ENCODE measurements at places on chromosomes 11 and 22. TPM values are rescaled to one million over a fixed set of nuclear protein-coding genes. Genes with fewer than 3 reads are reported as not detected.

DEUP1 gene
- 0.27 TPM for polyA plus RNA-seq

LMO2 gene
- polyA plus RNA-seq, result 48.2 TPM

ACP2 gene
- polyA plus RNA-seq, result 20.1 TPM

AGBL2 gene
- polyA plus RNA-seq, result 2.0 TPM

GRCh38 chr11:69518081-69518950 is 36.9 kb downstream of the LINC01488 start:
- DNase-seq, result no peak

GRCh38 chr11:70585236-70585545 is 186.9 kb downstream of the CTTN start:
- no peak for DNase-seq

GRCh38 chr22:46593996-46594946 is 25.9 kb upstream of the GRAMD4 start:
- no peak for DNase-seq

- no peak for DNase-seq
These were observed 179.2 kb upstream of the ZC3H12C start for GRCh38 chr11:109914038-109914437.

GRCh38 chr11:36377759-36378564 is 81.9 kb downstream of the PRR5L start:
- DNase-seq, result no peak

DNA sequence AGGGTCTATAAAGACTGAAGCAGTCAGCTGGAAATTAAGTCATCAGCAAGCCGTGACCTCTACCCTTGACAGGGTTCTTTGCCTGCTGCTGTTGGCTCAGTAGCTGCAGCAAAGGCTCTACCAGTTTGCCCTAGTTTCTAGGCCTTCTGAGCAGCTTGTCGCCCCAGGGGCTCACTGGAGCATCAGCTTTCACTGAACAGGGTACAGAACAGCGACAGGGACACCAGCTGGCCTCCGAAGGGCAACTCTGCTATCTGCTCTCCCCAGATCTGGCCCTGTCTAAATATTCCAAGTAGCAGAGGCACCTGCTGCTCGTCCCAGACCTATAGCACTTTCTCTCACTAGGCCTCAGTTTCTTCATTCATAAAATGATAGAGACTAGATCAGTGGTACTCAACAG is 42.4 kb downstream of the SMCO4 start:
- no peak for DNase-seq

- DNase-seq, result no peak
These were observed 49.6 kb upstream of the SHANK2 start for GRCh38 chr11:71301858-71302533.

GRCh38 chr11:19808076-19808911 is 95.7 kb downstream of the NAV2 start:
- DNase-seq, result no peak

DNA sequence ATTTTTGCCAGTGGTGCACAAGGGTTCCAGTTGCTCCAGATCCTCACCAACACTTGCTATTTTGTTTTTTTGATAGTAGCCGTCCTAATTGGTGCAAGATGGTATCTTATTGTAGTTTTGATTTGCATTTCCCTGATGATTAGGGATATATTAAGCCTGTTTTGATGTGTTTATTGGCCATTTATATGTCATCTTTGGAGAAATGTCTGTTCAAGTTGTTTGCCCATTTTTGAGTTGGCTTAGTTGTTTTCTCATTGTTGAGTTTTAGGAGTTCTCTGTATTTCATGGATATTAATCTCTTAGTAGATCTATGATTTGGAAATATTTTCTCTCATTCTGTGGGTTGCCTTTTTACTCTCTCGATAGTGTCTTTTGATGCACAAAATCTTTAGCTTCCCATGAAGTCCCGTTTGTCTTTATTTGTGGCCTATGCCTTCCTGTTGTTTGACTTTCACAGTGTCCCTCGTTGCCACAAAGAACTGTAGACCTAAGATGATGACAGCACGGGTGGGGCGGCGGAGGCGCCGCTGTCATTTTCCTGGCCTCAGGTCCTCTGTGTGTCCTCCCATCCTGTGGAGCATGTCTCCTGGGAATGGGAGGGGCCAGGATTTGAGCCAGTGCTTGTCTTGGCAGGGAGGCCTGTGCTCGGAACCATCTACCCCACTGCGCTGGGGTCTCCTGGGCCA is 33.5 kb downstream of the LRP5 start:
- DNase-seq, result no peak

- no peak for DNase-seq
These were observed 766 bp upstream of the CAPRIN1 start for GRCh38 chr11:34050581-34051348.

- no peak for DNase-seq
These were observed 49.8 kb upstream of the PLET1 start for GRCh38 chr11:112310419-112310818.

GRCh38 chr11:34654483-34655334 is 33.8 kb downstream of the EHF start:
- no peak for DNase-seq

Measured in ovary (tissue), 10 donors.